ENCODE measurements at places on chromosomes 7 and 10. TPM values are rescaled to one million over a fixed set of nuclear protein-coding genes. Genes with fewer than 3 reads are reported as not detected.

EIF5AL1 gene
- 1.5 TPM for total RNA-seq

PVRIG gene
- total RNA-seq, result not detected

ANTXRL gene
- total RNA-seq, result not detected

SLC13A1 gene
- total RNA-seq, result not detected

NT5C2 gene
- total RNA-seq, result 122 TPM

HTR5A gene
- total RNA-seq, result not detected

CFTR gene
- 0.09 TPM for total RNA-seq

BHLHA15 gene
- total RNA-seq, result not detected

CH25H gene
- total RNA-seq, result not detected

ANLN gene
- total RNA-seq, result 9.1 TPM

FAM25C gene
- total RNA-seq, result not detected

NEBL gene
- total RNA-seq, result 4.3 TPM

EXOC4 gene
- total RNA-seq, result 86.2 TPM

SRRM3 gene
- total RNA-seq, result 1.3 TPM

MARVELD1 gene
- 34.9 TPM for total RNA-seq

SMKR1 gene
- 0.65 TPM for total RNA-seq

CCDC172 gene
- total RNA-seq, result not detected

HOXA13 gene
- total RNA-seq, result not detected

DNAH11 gene
- 2.7 TPM for total RNA-seq

SAP25 gene
- total RNA-seq, result not detected

PYROXD2 gene
- 10.2 TPM for total RNA-seq

FAM25G gene
- not detected for total RNA-seq

PON1 gene
- total RNA-seq, result not detected

CLDN4 gene
- 0.54 TPM for total RNA-seq

EN2 gene
- not detected for total RNA-seq

MNX1 gene
- total RNA-seq, result not detected

FGL2 gene
- total RNA-seq, result 39.3 TPM

NFE2L3 gene
- 0.18 TPM for total RNA-seq

AKR1B1 gene
- 51.6 TPM for total RNA-seq

NRAP gene
- under 0.01 TPM for total RNA-seq

GIMAP5 gene
- total RNA-seq, result not detected

UNCX gene
- total RNA-seq, result not detected

CPA4 gene
- total RNA-seq, result 29.6 TPM

STN1 gene
- 18.4 TPM for total RNA-seq

HOXA4 gene
- total RNA-seq, result 0.57 TPM

ZCWPW1 gene
- total RNA-seq, result 2.4 TPM

ZNF488 gene
- total RNA-seq, result 0.18 TPM
